GM03348 (cell line): ENCODE measurements at places on chromosomes 11 and 22.

DNA sequence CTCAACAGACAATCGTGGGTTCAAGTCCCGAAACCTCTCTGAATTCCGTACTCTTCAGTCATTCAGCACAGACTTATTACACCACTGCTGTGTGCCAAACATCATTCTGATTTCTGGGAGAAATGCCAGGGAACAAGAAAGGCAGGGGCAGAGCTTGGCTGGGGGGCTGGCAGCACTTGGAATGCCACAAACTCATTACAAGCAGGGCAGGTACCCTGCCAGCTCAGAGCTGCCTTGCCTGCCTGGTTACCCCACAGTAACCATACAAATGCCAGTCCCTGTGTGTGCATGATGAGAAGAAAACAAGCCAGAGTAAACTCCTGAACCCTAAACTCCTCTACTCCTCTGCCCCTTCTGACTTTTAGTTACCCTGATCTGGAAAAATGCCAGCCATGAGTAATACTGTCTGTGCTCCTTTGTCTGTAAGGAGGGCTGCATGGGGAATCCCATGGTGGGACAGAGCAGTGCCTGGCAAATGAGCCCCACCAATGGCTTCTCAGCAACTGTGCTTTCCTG, 6.9 kb upstream of the RAD9A start:
- DNase-seq: no peak

- no peak for DNase-seq
These were observed 989.1 kb downstream of the FAM181B start for GRCh38 chr11:81744336-81745116.

- DNase-seq: no peak
These were observed 41.2 kb upstream of the ALX4 start for GRCh38 chr11:44351006-44351660.

GRCh38 chr11:103806130-103806895, 230.1 kb upstream of the DDI1 start:
- peak; percentile 32 for DNase-seq
